ENCODE measurements at places on chromosomes 5 and 9.
A peak's percentile ranks its signal among the peaks of the same experiment; 100 is the strongest.

DNA sequence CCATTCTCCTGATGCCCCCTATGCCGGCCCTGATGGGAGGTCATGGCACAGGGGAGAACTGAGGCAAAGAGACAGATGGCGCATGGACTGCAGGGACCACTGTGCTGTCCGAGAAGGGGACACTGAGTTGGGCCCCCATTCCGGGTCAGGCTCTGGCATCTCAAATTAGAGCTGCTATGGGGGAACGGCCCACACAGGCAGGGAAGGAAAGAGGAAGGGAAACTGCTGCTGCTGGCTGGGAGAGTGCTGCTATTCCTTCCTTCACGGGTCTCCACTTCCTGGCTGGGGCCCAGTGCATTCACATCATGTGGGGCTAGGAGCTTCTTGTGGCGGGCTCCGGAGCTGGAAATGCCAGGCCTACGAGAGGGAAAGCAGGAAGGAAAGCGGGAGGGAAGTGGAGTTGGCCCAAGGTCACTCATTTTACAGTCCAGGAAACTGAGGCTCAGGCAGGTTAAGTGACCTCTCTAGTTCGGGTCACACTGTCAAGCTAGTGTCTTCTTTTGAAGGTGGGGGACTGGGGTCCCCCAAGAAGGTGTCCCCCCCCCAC lies 1.3 kb upstream of the CARD19 start:
- H3K27ac ChIP-seq: peak overlapping the region; percentile 96
- H3K4me3 ChIP-seq: peak overlapping the region; percentile 64
- no peaks in the 10 kb centered on the region for H3K27me3 ChIP-seq
- DNase-seq: no peak
- H3K4me1 ChIP-seq: peaks cover 23% of the 10 kb centered on the region

GRCh38 chr9:94042516-94043360 lies 41.5 kb upstream of the PTPDC1 start:
- no peak overlapping the region for H3K4me3 ChIP-seq
- H3K27ac ChIP-seq: no peak overlapping the region
- H3K4me1 ChIP-seq: peaks cover 13% of the 10 kb centered on the region

GRCh38 chr5:65395526-65396155 lies 86.1 kb downstream of the ADAMTS6 start:
- H3K27me3 ChIP-seq: no peaks in the 10 kb centered on the region
- no peak overlapping the region for H3K4me3 ChIP-seq
- no peak overlapping the region for H3K27ac ChIP-seq
- DNase-seq: no peak
- no peaks in the 10 kb centered on the region for H3K4me1 ChIP-seq
- H3K36me3 ChIP-seq: no peaks in the 10 kb centered on the region

DNA sequence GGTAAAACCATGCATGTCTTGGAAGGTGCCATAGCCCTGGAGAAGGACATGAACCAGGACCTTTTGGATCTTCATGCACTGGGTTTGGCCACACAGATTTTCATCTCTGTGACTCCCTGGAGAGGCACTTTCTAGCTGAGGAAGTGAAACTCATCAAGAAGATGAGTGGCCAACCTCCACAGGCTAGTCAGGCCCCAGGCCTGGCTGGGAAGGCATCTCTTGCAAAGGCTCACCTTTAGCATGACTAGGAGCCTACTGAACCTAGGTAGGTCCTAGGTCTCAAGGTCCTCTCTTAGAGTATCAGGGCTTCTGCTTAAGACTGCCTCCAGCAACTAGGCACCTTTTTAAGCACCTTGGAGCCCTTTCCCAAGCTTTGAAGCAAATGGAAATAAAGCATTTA lies 1448.7 kb upstream of the ACO1 start:
- H3K27ac ChIP-seq: no peak overlapping the region
- H3K4me3 ChIP-seq: no peak overlapping the region
- H3K36me3 ChIP-seq: no peaks in the 10 kb centered on the region
- H3K27me3 ChIP-seq: no peaks in the 10 kb centered on the region

- H3K27ac ChIP-seq: no peak overlapping the region
- H3K27me3 ChIP-seq: no peaks in the 10 kb centered on the region
- H3K4me1 ChIP-seq: no peaks in the 10 kb centered on the region
- no peak overlapping the region for H3K4me3 ChIP-seq
- H3K36me3 ChIP-seq: peaks cover 15% of the 10 kb centered on the region
These were observed 28.1 kb downstream of the IL33 start for GRCh38 chr9:6243746-6244145.

DNA sequence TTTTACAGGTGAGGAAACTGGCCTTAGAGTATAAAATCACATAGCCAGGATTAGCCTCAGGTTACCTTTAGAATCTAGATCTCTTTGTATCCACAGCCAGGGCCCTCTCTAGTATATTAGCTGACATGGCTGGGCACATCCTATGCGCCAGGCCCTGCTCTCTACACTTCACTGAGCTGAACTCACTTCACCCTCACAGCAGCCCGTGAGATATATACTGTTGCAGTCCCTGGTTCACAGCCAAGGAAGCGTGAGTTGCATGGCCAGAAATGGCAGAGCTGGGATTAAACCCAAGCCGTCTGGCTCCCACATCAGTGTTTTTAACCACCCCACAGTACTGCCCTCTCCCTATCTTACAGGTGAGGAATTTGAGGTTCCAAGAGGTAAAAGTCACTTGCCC lies 58.4 kb downstream of the DAB2IP start:
- 0 out of 2 replicates have a peak, but pooled peaks cover 3% of the 10 kb centered on the region for H3K36me3 ChIP-seq
- no peaks in the 10 kb centered on the region for H3K27me3 ChIP-seq
- H3K27ac ChIP-seq: no peak overlapping the region
- H3K4me3 ChIP-seq: no peak overlapping the region
- H3K4me1 ChIP-seq: peaks cover 42% of the 10 kb centered on the region

GRCh38 chr5:146243247-146243646 lies 39.8 kb downstream of the RBM27 start:
- H3K27me3 ChIP-seq: no peaks in the 10 kb centered on the region
- no peak overlapping the region for H3K4me3 ChIP-seq
- DNase-seq: no peak
- H3K27ac ChIP-seq: no peak overlapping the region
- H3K4me1 ChIP-seq: no peaks in the 10 kb centered on the region
- H3K36me3 ChIP-seq: peaks cover 19% of the 10 kb centered on the region

DNA sequence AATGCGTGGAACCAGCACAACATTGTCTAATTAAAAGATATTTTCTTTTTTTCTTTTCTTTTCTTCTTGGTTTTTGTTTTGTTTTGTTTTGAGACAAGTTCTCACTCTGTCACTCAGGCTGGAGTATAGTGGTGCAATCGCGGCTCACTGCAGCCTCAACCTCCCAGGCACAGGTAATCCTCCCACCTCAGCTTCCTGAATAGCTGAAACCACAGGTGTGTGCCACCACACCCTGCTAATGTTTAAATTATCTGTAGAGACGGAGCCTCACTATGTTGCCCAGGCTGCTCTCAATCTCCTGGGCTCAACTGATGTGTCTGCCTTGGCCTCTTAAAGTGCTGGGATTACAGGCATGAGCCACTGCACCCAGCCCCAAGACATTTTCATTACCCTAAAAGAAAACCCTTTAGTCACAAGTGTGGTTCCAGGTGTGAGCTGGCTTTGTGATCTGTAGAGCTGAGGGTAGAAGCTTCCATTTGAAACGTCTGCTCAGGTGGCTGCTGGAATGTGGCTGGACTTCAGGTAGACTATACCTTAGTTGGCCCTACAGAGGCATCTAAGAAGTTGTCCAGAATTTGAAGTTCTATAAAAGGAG lies 19.1 kb upstream of the NEK6 start:
- DNase-seq: no peak
- H3K27ac ChIP-seq: no peak overlapping the region
- no peak overlapping the region for H3K4me3 ChIP-seq
- H3K36me3 ChIP-seq: no peaks in the 10 kb centered on the region

- no peaks in the 10 kb centered on the region for H3K27me3 ChIP-seq
- no peak overlapping the region for H3K27ac ChIP-seq
- no peak overlapping the region for H3K4me3 ChIP-seq
- no peaks in the 10 kb centered on the region for H3K4me1 ChIP-seq
These were observed 36.0 kb downstream of the FTMT start for GRCh38 chr5:121887727-121888126.

GRCh38 chr5:15634591-15635288 lies 134.8 kb downstream of the FBXL7 start:
- H3K4me1 ChIP-seq: peaks cover 6% of the 10 kb centered on the region
- no peak for DNase-seq
- no peak overlapping the region for H3K4me3 ChIP-seq
- no peaks in the 10 kb centered on the region for H3K27me3 ChIP-seq
- 0 out of 2 replicates have a peak, but pooled peaks cover 4% of the 10 kb centered on the region for H3K36me3 ChIP-seq
- H3K27ac ChIP-seq: peak overlapping the region; percentile 84

GRCh38 chr9:131545003-131545785 lies at the start of gene PRRT1B:
Gene PRRT1B (plus strand): TSS chr9:131545523. CDS start chr9:131545616, 93 bp downstream.
- H3K27me3 ChIP-seq: peaks cover 72% of the 10 kb centered on the region
- peaks cover 7% of the 10 kb centered on the region for H3K4me1 ChIP-seq
- peak; percentile 57 for DNase-seq
- H3K27ac ChIP-seq: no peak within 1 kb of the TSS
- H3K36me3 ChIP-seq: peaks cover 41% of the 10 kb centered on the region

GRCh38 chr9:107705521-107705920 lies 216.0 kb upstream of the KLF4 start:
- no peaks in the 10 kb centered on the region for H3K36me3 ChIP-seq
- no peaks in the 10 kb centered on the region for H3K4me1 ChIP-seq
- no peak for DNase-seq
- H3K4me3 ChIP-seq: no peak overlapping the region
- H3K27ac ChIP-seq: no peak overlapping the region

DNA sequence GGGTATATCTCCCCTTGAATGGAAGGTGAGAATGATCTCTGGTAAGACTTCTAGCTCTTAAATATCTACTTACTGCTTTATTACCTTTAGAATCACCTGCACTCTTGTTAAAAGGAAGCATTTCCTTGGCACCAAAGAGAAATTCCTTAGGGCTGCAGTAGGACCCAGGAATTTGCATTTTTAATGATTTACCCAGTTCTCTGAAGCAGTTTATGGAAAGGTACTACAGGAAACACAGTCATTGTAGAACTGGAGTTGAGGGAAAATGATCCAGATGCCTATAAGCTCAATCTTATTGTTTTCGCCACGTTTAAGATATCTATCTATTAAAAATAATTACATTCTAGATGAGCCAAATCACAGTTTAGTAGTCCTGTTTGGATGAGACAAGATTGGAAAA lies 9.5 kb upstream of the C9 start:
- H3K36me3 ChIP-seq: no peaks in the 10 kb centered on the region
- no peak overlapping the region for H3K27ac ChIP-seq
- H3K4me1 ChIP-seq: peaks cover 26% of the 10 kb centered on the region
- no peaks in the 10 kb centered on the region for H3K27me3 ChIP-seq

- H3K27me3 ChIP-seq: peaks cover 4% of the 10 kb centered on the region
- no peak overlapping the region for H3K27ac ChIP-seq
- H3K4me1 ChIP-seq: peaks cover 61% of the 10 kb centered on the region
- H3K36me3 ChIP-seq: no peaks in the 10 kb centered on the region
- H3K4me3 ChIP-seq: no peak overlapping the region
- DNase-seq: no peak
These were observed 984.4 kb upstream of the WWC1 start for GRCh38 chr5:167307042-167307441.

GRCh38 chr5:68711293-68712200 lies 382.3 kb upstream of the SLC30A5 start:
- peaks cover 6% of the 10 kb centered on the region for H3K4me1 ChIP-seq
- no peak overlapping the region for H3K27ac ChIP-seq
- H3K36me3 ChIP-seq: no peaks in the 10 kb centered on the region
- DNase-seq: no peak
- H3K4me3 ChIP-seq: no peak overlapping the region

DNA sequence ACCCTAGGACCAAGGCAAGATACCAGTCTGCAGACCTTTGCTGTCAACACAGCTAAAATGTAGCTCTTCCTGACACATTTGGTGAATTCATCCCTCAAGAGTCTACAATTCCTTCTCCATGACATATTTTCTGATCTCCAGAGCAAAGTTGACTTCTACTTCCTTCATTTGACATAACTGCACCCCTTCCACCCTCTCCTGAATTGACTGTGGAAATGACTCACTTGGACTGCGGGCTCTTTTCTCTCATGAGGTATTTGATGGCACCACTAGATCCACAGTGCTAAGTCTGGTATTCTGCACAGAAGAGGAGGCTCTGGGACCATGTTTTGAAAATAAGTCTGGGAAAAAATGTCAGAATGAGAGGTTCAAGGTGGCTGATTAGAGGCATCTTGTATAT lies 338.4 kb upstream of the TRPC7 start:
- H3K4me1 ChIP-seq: peaks cover 11% of the 10 kb centered on the region
- no peaks in the 10 kb centered on the region for H3K36me3 ChIP-seq
- H3K27ac ChIP-seq: no peak overlapping the region

DNA sequence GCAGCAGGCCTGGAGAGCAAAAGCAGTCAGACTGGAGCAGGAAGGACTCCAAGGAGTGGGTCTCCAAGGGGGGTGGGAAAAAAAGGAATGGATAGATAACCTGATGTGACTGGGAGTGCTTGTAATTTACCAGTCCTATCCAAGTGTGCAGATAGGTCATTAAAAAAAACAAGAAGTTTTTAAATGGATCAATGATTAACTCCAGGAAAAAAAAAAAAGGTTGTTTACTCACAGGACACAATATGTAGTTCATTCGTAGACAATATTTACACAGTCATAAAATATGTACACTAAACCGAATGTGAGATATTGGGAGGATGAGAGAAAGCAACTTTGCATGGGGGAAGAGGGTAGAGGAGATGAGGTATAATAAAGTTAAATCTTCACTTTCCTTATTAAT lies 20.4 kb downstream of the ZBTB5 start:
- no peak overlapping the region for H3K4me3 ChIP-seq
- H3K27me3 ChIP-seq: no peaks in the 10 kb centered on the region
- peaks cover 27% of the 10 kb centered on the region for H3K36me3 ChIP-seq
- H3K4me1 ChIP-seq: peaks cover 12% of the 10 kb centered on the region
- no peak overlapping the region for H3K27ac ChIP-seq

- H3K4me3 ChIP-seq: no peak overlapping the region
- H3K4me1 ChIP-seq: no peaks in the 10 kb centered on the region
- DNase-seq: no peak
- H3K27me3 ChIP-seq: no peaks in the 10 kb centered on the region
These were observed 59.8 kb downstream of the CPLANE1 start for GRCh38 chr5:37189355-37189754.

GRCh38 chr9:17159469-17159868 lies 24.6 kb downstream of the CNTLN start:
- no peaks in the 10 kb centered on the region for H3K27me3 ChIP-seq
- DNase-seq: no peak
- peaks cover 17% of the 10 kb centered on the region for H3K4me1 ChIP-seq
- no peak overlapping the region for H3K4me3 ChIP-seq
- peaks cover 23% of the 10 kb centered on the region for H3K36me3 ChIP-seq

DNA sequence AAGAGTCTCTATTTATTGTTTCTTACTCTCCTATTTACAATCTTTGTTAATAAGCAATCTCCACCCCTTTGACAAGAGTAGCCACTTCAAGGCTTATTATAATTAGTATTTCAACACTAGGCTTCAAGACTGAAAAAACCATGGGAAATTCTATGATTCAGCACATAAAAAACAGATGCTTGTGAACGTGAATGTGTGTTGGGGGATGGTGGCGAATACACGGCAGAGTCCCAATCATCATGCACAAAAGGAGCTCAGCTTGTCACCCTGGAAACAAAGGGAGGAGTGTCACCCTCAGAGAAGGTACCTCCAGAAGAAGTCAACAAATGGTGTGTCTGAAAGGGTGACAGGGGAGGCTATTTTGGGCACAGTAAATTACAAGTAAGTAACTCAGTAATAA lies 157.2 kb upstream of the RETREG1 start:
- H3K4me1 ChIP-seq: peaks cover 30% of the 10 kb centered on the region
- no peak for DNase-seq
- H3K27ac ChIP-seq: no peak overlapping the region
- H3K36me3 ChIP-seq: no peaks in the 10 kb centered on the region

GRCh38 chr5:142151436-142152383 lies 43.1 kb downstream of the NDFIP1 start:
- 0 out of 2 replicates have a peak overlapping the region, but pooled peaks have one; percentile 53 for H3K27ac ChIP-seq
- H3K4me1 ChIP-seq: peaks cover 51% of the 10 kb centered on the region
- H3K27me3 ChIP-seq: no peaks in the 10 kb centered on the region

- H3K4me3 ChIP-seq: no peak overlapping the region
- H3K27me3 ChIP-seq: no peaks in the 10 kb centered on the region
- DNase-seq: no peak
- no peaks in the 10 kb centered on the region for H3K36me3 ChIP-seq
- H3K4me1 ChIP-seq: no peaks in the 10 kb centered on the region
- H3K27ac ChIP-seq: no peak overlapping the region
These were observed 277.2 kb downstream of the SPOCK1 start for GRCh38 chr5:137221943-137222342.
